ENCODE measurements at places on chromosomes 5 and 9. TPM values are rescaled to one million over a fixed set of nuclear protein-coding genes. Genes with fewer than 3 reads are reported as not detected.

Gene OLFM1
- 45.5 TPM for total RNA-seq

Gene GRIN1
- not detected for total RNA-seq

GRCh38 chr5:103829585-103829984, 267.0 kb upstream of the NUDT12 start:
- no peaks in the 10 kb centered on the region for H3K36me3 ChIP-seq
- H3K27me3 ChIP-seq: no peaks in the 10 kb centered on the region
- H3K4me3 ChIP-seq: no peak overlapping the region
- no peaks in the 10 kb centered on the region for H3K4me1 ChIP-seq

- no peak overlapping the region for H3K4me3 ChIP-seq
- no peak for DNase-seq
- H3K36me3 ChIP-seq: no peaks in the 10 kb centered on the region
- H3K27ac ChIP-seq: no peak overlapping the region
These were observed 66.4 kb downstream of the MACROH2A1 start for GRCh38 chr5:135332519-135333150.

DNA sequence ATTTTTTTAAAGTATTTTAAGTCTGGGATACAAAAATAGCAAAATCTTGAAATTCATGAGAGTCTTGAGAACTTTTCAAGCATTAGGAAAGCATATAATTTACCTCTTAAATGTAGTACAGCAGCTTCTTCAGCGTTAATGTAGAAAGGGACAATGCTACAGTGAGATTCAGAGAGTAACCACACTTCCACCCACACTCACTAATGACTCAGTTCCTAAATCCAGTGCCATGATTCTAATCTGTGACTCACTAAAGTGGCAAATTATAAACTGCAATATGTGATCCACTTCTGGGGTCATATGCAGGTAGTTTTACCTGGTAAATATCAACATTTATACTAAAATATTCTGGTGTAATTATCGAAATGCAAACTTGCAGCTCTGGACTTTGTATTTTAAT, 434.5 kb upstream of the TUSC1 start:
- no peaks in the 10 kb centered on the region for H3K36me3 ChIP-seq
- H3K4me1 ChIP-seq: no peaks in the 10 kb centered on the region
- H3K27me3 ChIP-seq: no peaks in the 10 kb centered on the region
- H3K27ac ChIP-seq: no peak overlapping the region

GRCh38 chr9:128094166-128094949, 26.3 kb downstream of the SLC25A25 start:
- peak; percentile 89 for DNase-seq
- no peak overlapping the region for H3K4me3 ChIP-seq
- H3K36me3 ChIP-seq: no peaks in the 10 kb centered on the region
- H3K27me3 ChIP-seq: no peaks in the 10 kb centered on the region

Gene MELK
- total RNA-seq: 9.3 TPM

All from spleen (tissue), 13 donors.